Hindlimb muscle (tissue), 1 donor: ENCODE measurements at places on chromosomes 3 and 15. TPM values are rescaled to one million over a fixed set of nuclear protein-coding genes. Genes with fewer than 3 reads are reported as not detected.

- no peak for DNase-seq
These were observed 15.7 kb downstream of the PDIA5 start for GRCh38 chr3:123082370-123083065.

GRCh38 chr3:19596408-19596807 lies 337.6 kb downstream of the EFHB start:
- DNase-seq = no peak

Gene ADAMTS7
- polyA plus RNA-seq = 19.9 TPM

DNA sequence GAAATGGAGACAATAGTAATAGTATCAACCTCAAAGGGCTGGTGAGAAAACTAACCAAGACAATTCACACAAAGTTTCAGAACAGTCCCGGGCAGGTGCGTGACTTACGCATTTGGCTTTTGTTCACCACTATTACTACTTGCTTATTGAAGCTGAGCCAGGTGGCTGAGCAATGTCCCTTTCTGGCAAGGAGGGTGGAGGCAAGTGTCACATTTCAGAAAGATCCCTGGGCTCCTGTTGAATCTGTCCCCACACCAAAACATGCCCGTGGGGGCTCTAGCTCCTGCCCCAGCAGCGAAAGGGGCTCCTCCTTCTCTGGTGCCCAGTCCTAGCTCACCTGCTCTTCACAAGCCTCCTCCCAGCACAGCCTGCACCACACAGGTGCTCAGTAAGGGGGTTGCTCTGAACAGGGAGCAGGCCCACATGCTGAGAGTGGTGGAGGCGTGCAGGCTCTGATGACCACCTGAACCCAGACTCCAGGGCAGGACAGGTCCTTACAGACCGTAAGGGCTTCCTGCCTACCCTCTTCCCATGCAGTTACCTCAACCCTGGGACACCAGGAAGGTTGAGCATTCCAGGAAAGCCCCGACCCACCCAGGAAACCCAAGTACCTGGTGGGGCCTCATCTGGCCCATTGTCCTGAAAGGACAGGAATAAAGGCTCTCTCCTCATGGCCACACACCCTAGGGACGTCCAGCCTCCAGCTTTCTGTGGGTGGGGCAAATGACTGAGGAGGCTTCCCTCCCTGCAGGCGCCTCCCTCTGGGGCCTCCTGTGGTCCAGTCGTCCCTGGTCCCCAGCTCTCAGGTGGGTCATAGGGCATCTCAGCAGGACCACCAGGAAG lies 32.6 kb downstream of the SEMA7A start:
- DNase-seq = no peak

- DNase-seq = no peak
These were observed 55.1 kb downstream of the MYH15 start for GRCh38 chr3:108455212-108455705.

DNA sequence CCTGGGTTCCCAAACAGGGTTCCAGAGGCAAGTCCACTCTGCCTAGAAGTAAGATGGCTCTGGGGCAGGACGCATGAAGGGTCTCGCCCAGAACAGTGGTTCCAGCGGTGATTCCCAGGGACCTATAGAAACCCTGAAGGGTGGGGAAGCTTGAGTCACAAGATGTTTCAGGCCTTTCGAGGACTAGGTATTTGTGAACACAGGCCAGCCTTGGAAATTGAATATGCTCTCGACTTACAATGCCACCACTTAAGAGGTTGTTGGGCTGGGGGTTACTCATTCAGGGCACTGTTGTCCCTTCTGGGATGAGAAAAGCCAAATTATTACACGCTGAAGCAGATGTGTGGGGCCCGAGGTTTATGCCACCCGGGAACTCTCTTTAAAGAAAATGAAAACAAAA lies 152.0 kb downstream of the TJP1 start:
- DNase-seq = no peak

- DNase-seq = peak; percentile 94
These were observed at the start of gene SKIL for GRCh38 chr3:170357176-170358041. TSS of gene SKIL (plus strand) at chr3:170357715. CDS start at chr3:170360332, 2,617 bp downstream.

DNA sequence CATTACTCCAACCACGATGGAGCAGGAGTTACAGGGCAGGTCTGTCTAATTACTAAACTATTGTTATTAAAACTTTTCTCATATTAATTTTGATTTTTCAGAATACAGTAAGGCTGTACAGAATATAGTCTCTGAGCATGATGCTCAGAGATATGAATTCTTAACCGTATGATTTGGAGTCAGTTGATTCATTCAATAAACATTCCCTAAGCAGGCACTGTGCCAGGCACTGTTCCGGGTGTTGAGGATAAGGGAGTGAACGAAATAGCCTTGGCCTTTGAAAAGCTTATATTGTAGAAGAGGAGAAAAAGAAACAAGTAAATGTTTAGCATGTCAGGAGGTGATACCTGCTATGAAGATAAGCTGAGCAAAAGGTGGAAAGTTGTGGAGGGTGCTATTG lies 187.3 kb downstream of the KCNAB1 start:
- peak; percentile 32 for DNase-seq

GRCh38 chr3:191329654-191330529 lies at the start of gene UTS2B:
TSS of gene UTS2B (minus strand) at chr3:191330526. CDS start at chr3:191282189, 48,337 bp downstream.
- DNase-seq = peak; percentile 70

DNA sequence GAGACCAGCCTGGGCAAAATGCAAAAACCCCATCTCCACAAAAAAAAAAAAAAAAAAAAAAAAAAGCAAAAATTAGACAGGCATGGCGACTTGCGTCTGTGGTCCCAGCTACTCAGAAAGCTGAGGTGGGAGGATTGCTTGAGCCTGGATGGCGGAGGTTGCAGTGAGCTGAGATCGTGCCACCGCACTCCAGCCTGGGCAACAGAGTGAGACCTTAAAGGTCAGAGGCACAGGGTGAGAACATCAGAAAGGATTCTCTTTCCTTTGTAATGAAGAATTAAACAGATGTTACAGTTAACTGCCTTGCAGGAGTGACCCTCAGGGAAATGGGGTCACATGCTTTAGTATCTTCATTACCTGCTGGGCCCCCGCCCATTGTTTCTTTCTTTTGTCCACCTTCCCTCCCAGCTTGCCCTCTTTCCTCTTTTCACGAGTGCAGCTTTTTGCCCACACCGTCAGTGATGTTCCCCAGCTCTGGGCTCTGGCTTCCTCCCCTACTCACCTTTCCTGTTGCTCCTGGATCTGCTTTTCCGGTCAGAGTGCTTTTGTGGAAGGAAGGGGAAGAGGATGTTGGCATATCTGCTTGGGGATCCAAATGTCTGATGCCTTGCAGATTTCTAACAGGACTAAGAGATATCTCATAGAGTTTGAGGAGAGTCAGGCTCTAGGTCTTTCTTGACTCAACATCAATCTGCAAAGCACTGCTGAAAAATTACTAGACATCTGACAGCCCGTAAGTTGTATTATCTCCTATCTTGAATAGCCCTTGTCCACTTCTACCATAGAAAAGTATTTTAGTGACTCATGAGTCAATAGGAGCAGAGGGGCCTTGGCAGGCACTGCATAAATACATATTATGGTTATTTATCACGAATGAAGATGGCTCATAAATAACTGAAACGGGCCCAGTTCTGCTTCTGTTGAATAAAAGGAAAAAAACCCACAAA lies 35.6 kb upstream of the NDUFB4 start:
- no peak for DNase-seq

GRCh38 chr3:157064402-157064801 lies 95.5 kb downstream of the CCNL1 start:
- no peak for DNase-seq
